Stimulated activated CD8-positive, alpha-beta memory T cell treated with anti-CD3 and anti-CD28 coated beads, Interleukin-12 subunit alpha, Interleukin-12 subunit beta, amount 100 ng/mL, for 4 hours (primary cell): ENCODE measurements at places on chromosomes 13 and 19.
A peak's percentile ranks its signal among the peaks of the same experiment; 100 is the strongest.

GRCh38 chr19:7488736-7489353, at the start of gene PEX11G:
Gene PEX11G, minus strand, starts transcription at chr19:7489035. Its CDS starts 25 bp downstream, at chr19:7489010.
- DNase-seq: peak; percentile 86

DNA sequence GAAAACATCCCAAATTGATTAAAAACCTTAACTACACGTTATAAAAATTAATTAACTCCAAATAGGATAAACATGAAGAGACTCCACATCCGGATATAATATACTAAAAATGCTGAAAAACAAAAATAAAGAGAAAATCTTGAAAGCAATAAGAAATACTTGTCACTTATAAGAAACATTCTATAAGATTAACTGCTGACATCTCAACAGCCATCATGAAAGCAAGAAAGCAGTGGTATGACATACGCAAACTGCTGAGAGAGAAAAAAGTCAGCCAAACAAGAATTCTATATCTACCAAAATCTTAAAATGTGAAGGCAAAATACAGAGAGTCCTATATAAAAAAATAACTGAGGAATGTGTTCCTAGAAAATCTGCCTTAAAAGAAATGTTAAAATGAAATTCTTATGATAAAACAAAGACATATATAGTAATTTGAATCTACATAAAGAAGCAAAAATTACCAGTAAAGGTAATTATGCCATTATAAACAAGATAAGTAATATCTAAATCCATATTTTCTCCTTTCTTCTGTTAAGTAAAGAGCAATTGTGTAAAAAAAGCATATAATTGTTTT, 1851.1 kb downstream of the PCDH9 start:
- no peak for DNase-seq

- no peak for DNase-seq
Observed at GRCh38 chr19:38744298-38744681, at the start of gene CAPN12. Gene CAPN12, minus strand, starts transcription at chr19:38744474. Its CDS starts 309 bp downstream, at chr19:38744165.

DNA sequence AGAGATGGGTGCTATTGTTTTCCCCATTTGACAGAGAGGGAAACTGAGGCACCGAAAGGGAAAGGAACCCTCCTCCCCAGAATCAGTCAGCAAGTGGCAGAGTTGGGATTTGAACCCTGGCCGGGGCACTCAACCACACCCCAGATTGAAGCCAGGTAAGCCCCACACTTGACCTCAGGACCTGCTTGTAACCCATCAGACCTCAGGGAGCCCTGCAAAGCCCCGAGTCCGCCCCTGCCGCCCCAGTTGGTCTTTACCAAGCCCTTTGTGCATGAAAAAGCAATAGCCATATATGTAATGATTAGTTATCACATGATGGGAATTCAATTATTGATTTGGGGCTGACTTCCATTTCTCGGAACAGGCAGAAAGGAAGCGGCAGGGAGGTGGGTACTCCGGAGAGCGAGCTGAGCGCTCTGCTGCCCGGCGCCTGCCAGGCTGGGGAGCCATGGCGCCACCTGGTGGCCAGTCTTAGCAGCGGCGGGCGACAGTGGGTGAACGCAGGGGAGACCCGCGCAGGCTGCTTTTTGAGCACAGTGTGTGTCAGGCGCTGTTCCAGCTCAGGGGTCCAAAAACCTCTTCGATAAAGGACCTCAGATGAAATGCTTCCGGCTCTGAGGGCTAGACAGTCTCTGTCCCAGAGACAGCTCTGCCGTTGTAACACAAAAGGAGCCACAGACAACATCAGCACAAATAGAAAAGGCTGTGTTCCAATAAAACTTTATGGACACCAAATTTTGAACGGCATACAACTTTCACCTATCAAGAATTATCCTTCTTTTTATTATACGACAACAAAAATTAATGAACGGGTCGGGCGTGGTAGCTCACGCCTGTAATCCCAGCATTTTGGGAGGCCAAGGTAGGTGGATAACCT, 82.9 kb upstream of the CACNA1A start:
- peak; percentile 64 for DNase-seq

GRCh38 chr19:29545866-29546582, 20.2 kb downstream of the VSTM2B start:
- no peak for DNase-seq
